ENCODE measurements at places on chromosomes 5 and 9.

GRCh38 chr5:88682131-88682530 is 200.9 kb downstream of the MEF2C start:
- DNase-seq: no peak

DNA sequence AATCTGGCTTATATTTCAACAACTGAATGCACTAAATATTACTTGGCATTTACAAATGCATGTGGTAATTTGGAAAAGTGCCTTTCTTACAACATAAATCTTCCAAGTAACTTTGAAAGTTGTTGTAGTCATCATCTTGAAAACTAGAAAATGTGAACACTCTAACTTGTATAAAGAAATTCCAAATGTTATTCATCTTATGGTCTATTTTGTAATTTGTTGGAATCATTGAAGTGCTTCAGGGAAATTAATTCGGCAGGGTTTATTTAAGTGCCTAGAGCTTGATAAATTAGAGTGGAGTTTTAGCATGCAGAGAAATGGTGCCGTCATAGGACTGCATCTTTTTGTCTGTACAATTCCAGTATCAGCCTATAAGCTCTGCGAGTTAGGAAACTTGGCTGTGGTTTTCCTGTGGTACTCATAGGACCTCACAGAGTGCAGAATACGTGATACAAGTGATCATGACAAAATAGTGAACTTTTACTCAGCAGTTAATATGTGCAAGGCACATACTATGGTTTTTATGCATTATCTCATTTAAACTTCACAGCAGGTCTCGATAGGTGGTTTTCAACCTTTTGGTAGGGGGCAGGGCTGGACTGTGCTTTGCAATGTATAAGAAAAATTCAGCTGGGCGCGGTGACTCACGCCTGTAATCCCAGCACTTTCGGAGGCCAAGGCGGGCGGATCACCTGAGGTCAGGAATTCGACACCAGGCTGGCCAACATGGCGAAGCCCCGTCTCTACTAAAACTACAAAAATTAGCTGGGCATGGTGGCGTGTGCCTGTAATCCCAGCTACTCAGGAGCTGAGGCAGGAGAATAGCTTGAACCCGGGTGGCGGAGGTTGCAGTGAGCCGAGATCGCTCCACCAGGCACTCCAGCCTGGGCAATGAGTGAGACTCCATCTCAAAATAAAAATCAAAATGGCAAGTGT is 79.6 kb downstream of the RAI14 start:
- DNase-seq: no peak

DNA sequence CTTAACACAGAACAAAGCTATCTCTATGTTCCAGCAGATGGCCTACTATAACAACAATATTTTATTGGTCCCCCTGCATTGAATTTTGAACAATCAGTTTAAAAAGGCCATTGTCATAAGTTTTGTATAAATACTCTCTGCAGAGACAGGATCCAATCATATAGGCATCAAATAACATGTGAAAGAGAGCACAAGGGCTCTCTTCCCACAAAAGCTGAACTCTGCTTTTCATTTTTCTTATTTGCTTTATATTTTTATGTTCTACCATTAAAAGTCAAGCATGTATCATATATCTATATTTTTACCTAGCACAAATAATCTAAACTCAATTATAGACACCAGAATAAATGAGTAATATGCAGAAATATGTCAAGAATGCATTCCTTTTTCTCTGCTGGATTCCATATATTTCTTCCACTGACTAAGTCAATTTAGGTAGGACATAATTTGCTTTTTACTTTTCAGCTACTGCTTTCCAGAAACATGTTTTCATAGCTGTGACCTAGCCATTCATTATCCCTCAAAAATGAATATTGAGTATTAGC is 143.6 kb downstream of the CDH9 start:
- peak; percentile 32 for DNase-seq

- no peak for DNase-seq
Observed at GRCh38 chr5:135154197-135154596, 120.2 kb upstream of the PITX1 start.

DNA sequence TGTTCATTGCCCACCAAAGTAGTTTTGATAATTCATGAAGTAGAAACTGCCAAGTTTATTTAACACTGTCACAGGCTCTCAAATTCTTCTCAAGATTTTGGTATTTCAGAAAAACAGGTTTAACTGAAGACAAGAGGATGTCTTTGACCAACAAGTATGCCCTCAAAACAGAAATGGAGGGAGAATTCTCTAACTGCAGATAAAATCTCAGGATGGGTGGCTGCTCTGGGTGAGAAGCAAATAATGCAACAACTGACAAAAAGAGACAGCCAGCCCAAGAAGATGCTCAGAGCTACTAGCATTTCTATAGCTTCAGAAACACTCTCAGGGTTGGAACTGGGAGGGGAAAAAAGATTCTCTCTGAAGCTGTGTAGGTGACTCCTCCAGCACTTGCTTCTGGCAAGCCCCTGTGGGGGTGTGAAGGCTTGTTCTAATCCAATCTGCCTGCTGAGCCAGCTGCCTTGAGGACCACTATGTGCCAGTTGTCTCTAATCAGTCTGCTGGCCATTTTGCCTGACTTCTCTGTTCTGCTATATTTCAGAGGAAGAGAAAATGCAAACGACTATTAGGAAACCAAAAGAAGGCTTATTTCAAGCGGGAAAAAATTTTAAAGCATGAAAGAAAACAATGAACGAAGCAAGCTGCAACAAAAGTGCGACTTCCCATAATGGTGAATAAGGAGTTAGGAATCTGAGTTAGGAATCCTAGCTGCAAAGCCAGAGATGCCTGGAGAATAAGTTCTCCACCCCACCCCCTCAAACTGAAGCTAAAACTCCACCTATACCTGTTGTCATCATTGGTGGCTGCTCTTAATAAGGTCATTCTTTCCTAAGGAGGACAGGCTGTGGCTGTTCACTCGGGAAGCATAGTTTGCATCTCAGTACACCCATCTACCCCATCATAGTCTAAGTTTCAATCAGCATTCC is 147.5 kb downstream of the GNAQ start:
- peak; percentile 9 for DNase-seq
